Mucosa of descending colon (tissue), 3 donors: ENCODE measurements at places on chromosomes 12 and 14. TPM values are rescaled to one million over a fixed set of nuclear protein-coding genes. Genes with fewer than 3 reads are reported as not detected.

The FAIM2 gene
- total RNA-seq = 12.9 TPM

The BDKRB2 gene
- total RNA-seq = 25.4 TPM

The TAS2R43 gene
- not detected for total RNA-seq

The GPR33 gene
- not detected for total RNA-seq

The CATSPERB gene
- total RNA-seq = 4.1 TPM

The COCH gene
- 1.4 TPM for total RNA-seq

The P2RX4 gene
- 194 TPM for total RNA-seq

The KRT85 gene
- not detected for total RNA-seq

The IL26 gene
- total RNA-seq = not detected

The GALNT16 gene
- 6.4 TPM for total RNA-seq

The DDX23 gene
- total RNA-seq = 70.0 TPM

The MSI1 gene
- total RNA-seq = 3.8 TPM

The GMPR2 gene
- total RNA-seq = 61.6 TPM

The LYZ gene
- 47.7 TPM for total RNA-seq

The SCN8A gene
- total RNA-seq = 3.6 TPM

The RGS6 gene
- total RNA-seq = 2.5 TPM

The TTC9 gene
- total RNA-seq = 0.54 TPM

The EID3 gene
- 3.9 TPM for total RNA-seq

The PLCZ1 gene
- not detected for total RNA-seq

The KRT6C gene
- total RNA-seq = 0.20 TPM

The RPL10L gene
- total RNA-seq = 6.0 TPM
